ENCODE measurements at places on chromosomes 1 and 21.

- no peak for DNase-seq
- peaks cover 38% of the 10 kb centered on the region for H3K4me1 ChIP-seq
- H3K27ac ChIP-seq, result no peak overlapping the region
- H3K36me3 ChIP-seq, result no peaks in the 10 kb centered on the region
- peaks cover 3% of the 10 kb centered on the region for H3K27me3 ChIP-seq
Observed at GRCh38 chr1:227733309-227733705, 1.8 kb downstream of the JMJD4 start.

DNA sequence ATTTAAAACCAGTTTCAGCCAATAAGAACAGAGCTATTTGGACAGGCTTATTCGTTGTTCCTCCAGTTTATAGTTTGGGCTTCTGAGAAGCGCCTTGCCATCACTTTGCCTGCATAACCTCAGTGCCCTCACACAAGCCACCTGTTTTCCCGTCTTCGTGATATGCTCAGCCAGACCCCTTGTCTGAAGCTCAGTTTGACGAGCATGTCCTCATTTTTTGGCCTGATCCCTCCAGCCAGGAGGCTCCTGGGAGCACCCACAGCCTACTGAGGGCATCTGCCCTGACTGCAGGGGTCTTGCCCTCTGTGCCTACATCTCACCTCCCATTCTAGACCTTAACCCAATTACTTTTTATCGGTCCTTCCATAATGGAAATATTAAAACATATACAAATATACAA, 95.3 kb downstream of the ADARB1 start:
- H3K27me3 ChIP-seq, result no peaks in the 10 kb centered on the region
- no peak overlapping the region for H3K27ac ChIP-seq
- no peaks in the 10 kb centered on the region for H3K36me3 ChIP-seq
- DNase-seq, result no peak

DNA sequence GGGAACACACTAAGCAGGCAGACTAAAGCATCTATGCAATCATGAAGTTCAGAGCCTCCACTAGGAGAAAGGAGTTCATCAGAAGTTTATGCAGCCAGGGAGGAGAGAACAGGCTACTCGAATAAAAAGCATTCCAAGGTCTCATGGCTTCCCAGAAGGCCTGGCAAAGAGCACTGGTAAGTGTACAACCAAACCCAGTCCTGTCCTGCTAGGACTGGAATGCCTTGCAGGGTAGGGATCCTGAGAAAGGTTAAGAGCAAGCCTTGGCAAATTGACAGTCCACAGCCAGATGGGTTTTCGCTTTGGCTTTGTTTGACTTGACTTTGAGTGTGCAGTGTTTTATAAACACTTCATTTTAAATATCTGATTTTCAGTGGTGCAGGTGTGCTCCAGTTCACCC, 133.6 kb upstream of the ATP1B1 start:
- H3K4me1 ChIP-seq, result peaks cover 9% of the 10 kb centered on the region
- no peak overlapping the region for H3K4me3 ChIP-seq
- H3K27ac ChIP-seq, result no peak overlapping the region
- no peaks in the 10 kb centered on the region for H3K36me3 ChIP-seq
- H3K27me3 ChIP-seq, result no peaks in the 10 kb centered on the region

GRCh38 chr1:21594935-21595897, 73.9 kb downstream of the RAP1GAP start:
- H3K4me3 ChIP-seq, result no peak overlapping the region
- no peaks in the 10 kb centered on the region for H3K36me3 ChIP-seq
- no peaks in the 10 kb centered on the region for H3K4me1 ChIP-seq
- peak; percentile 63 for DNase-seq

DNA sequence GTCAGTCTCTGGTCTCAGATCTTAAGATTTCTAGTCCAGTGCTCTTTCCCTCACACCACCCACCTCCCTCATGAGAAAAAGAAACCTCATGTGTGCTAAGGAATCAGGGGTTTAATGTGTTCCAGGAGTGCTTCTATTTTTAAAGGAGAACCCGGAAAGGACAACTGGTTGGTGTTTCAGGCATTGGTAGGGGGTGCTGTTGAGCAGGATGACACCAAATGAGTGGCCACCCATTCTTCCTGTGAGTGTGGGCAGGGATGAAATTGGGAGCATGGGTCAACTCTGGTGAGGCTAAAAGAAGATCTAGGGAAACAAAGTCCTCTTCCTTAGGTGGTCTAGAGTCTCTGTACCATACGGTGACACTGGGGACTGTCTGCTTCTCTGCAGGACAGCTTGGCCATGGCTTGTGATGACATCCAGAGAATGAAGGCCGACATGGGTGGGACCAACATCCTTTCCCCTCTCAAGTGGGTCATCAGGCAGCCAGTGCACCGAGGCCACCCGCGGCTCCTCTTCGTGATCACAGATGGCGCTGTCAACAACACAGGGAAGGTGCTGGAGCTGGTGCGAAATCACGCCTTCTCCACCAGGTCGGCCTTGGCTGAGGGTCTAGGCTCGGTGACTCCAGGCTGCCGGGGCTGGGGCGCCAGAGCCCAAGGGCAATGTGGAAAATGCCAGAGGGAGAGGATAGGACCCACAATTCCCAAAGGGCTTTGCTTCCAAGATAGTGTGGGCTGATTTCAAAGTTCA, 39.3 kb downstream of the VWA5B1 start:
- no peak for DNase-seq
- H3K27me3 ChIP-seq, result peaks cover 20% of the 10 kb centered on the region
- H3K27ac ChIP-seq, result no peak overlapping the region
- H3K4me1 ChIP-seq, result peaks cover 8% of the 10 kb centered on the region
- H3K36me3 ChIP-seq, result no peaks in the 10 kb centered on the region

Measured in neural crest cell (in vitro differentiated cells).